ENCODE measurements at places on chromosomes 3 and 15.

DNA sequence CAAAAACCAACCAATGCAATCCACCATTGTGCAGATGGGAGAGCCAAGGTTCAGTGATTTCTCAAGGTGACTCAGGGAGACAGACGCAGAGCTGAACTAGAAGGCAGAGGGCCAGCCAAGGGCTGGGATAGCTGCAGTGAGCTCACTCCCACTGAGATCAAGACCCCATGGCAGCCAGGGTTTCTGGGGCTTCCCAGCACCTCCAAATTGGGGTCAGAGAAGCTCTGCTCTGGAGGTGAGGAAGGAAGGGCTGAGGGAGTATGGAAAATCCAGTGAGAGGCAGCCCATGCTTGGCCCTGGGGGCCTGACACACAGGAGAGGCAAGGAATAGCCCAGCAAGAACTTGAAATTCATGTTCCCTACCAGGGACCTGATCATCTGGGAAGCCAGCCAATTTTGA, 61.0 kb downstream of the ISG20 start:
- H3K27ac ChIP-seq: no peak overlapping the region
- peaks cover 12% of the 10 kb centered on the region for H3K4me1 ChIP-seq
- no peaks in the 10 kb centered on the region for H3K36me3 ChIP-seq
- no peaks in the 10 kb centered on the region for H3K27me3 ChIP-seq

DNA sequence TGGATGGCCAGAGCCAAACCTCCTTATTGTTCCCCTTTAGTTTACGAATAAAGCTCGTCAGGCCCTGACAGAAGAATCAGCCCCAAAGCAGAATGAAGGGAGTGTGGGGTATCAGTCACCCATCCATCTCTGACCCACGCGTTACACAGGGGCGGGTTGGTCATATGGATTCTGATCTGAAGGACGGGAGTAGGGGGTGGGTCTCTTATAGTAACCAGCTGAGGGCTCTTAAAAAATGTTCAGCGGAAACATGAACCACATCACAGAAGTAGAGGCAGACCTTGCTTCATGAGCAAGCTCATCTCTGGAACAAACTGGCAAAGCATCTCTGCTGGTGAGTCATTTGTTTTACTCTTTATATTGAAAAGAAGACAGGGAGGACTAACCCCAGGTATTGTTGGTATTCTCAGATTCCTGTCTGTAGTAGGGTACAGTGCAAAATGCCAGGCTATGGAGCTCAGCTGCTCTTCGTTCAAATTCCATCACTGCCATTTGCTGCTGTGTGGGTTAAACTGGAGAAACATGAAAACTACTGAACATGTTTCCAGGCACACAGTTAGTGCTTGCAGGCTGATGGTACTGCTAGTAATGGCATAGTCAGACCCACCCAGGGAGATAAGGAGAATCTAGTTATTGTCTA, at the start of gene CXCR6:
CXCR6 (plus strand) TSS at position 258 of the 640 bp plus-strand sequence. CDS start 3,018 bp downstream, outside the sequence.
- H3K4me1 ChIP-seq: no peaks in the 10 kb centered on the region
- H3K4me3 ChIP-seq: no peak within 1 kb of the TSS
- H3K27me3 ChIP-seq: no peaks in the 10 kb centered on the region
- H3K36me3 ChIP-seq: no peaks in the 10 kb centered on the region
- peak within 1 kb of the TSS; percentile 36 for H3K27ac ChIP-seq

DNA sequence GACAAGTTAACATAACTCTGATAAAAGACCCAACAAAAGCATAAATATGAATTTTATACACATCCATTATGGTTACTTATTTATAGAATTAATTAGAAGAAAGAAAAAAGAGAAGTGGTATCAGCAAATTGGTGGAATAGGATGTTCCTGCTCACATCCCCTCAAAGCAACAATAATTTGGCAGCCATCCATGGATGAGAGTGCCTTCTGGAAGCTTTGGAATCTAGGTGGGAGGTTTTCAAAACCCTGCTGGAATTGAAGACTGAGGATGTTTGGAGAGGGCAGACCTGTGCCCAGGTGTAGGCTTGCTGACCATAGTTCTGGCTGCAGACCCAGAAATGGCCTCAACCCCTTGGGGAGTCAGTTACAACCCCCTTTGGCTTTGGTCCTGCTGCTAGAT, 91.2 kb downstream of the EDEM1 start:
- no peaks in the 10 kb centered on the region for H3K27me3 ChIP-seq
- no peak overlapping the region for H3K4me3 ChIP-seq
- H3K4me1 ChIP-seq: no peaks in the 10 kb centered on the region

DNA sequence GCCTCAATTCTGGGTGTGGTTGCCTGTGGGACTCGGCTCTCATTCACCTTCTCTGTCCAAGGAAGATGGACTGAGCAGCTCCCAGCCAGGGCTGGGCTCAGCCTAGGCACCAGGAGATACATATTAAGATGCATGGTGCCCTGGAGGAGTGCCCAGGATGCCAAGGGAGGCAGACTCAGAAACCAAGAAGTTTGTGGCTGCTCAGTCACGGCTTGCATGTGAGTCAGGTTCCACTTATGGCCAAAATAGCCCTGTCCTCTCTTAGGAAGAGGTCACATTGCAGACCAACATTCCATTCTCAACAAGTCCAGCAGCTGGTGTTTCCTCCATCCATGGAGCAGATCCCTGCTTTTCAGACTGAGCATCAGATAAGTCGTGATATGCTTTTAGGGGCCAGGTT, 21.8 kb downstream of the CDCP1 start:
- no peak for DNase-seq
- H3K4me1 ChIP-seq: peaks cover 36% of the 10 kb centered on the region
- no peaks in the 10 kb centered on the region for H3K36me3 ChIP-seq

- peak; percentile 20 for DNase-seq
- H3K4me3 ChIP-seq: no peak overlapping the region
- peaks cover 20% of the 10 kb centered on the region for H3K4me1 ChIP-seq
- no peaks in the 10 kb centered on the region for H3K36me3 ChIP-seq
- H3K27me3 ChIP-seq: no peaks in the 10 kb centered on the region
Observed at GRCh38 chr3:37163262-37164015, 10.9 kb downstream of the LRRFIP2 start.

GRCh38 chr3:30421266-30421665, 185.1 kb upstream of the TGFBR2 start:
- no peaks in the 10 kb centered on the region for H3K36me3 ChIP-seq
- H3K27ac ChIP-seq: no peak overlapping the region
- H3K4me3 ChIP-seq: no peak overlapping the region

- peaks cover 40% of the 10 kb centered on the region for H3K36me3 ChIP-seq
- H3K27me3 ChIP-seq: no peaks in the 10 kb centered on the region
- H3K27ac ChIP-seq: peak overlapping the region; percentile 62
- peak; percentile 89 for DNase-seq
- H3K4me3 ChIP-seq: no peak overlapping the region
Observed at GRCh38 chr3:58164199-58164879, 46.4 kb downstream of the DNASE1L3 start.

GRCh38 chr3:133709139-133709750, 36.9 kb upstream of the TF start:
- no peak overlapping the region for H3K27ac ChIP-seq
- H3K4me3 ChIP-seq: no peak overlapping the region
- H3K27me3 ChIP-seq: peaks cover 18% of the 10 kb centered on the region
- no peaks in the 10 kb centered on the region for H3K36me3 ChIP-seq

GRCh38 chr15:94075349-94075748, 156.0 kb upstream of the MCTP2 start:
- H3K36me3 ChIP-seq: no peaks in the 10 kb centered on the region
- H3K4me1 ChIP-seq: peaks cover 17% of the 10 kb centered on the region
- no peak overlapping the region for H3K4me3 ChIP-seq
- peak; percentile 17 for DNase-seq

- no peak overlapping the region for H3K4me3 ChIP-seq
- no peaks in the 10 kb centered on the region for H3K4me1 ChIP-seq
- no peaks in the 10 kb centered on the region for H3K27me3 ChIP-seq
- H3K27ac ChIP-seq: no peak overlapping the region
- no peak for DNase-seq
- no peaks in the 10 kb centered on the region for H3K36me3 ChIP-seq
Observed at GRCh38 chr3:13219902-13220296, 146.7 kb upstream of the IQSEC1 start.

- peaks cover 14% of the 10 kb centered on the region for H3K36me3 ChIP-seq
- no peak overlapping the region for H3K4me3 ChIP-seq
- peaks cover 12% of the 10 kb centered on the region for H3K4me1 ChIP-seq
- H3K27me3 ChIP-seq: no peaks in the 10 kb centered on the region
- H3K27ac ChIP-seq: no peak overlapping the region
- no peak for DNase-seq
Observed at GRCh38 chr15:101237251-101237650, 14.6 kb downstream of the CHSY1 start.

DNA sequence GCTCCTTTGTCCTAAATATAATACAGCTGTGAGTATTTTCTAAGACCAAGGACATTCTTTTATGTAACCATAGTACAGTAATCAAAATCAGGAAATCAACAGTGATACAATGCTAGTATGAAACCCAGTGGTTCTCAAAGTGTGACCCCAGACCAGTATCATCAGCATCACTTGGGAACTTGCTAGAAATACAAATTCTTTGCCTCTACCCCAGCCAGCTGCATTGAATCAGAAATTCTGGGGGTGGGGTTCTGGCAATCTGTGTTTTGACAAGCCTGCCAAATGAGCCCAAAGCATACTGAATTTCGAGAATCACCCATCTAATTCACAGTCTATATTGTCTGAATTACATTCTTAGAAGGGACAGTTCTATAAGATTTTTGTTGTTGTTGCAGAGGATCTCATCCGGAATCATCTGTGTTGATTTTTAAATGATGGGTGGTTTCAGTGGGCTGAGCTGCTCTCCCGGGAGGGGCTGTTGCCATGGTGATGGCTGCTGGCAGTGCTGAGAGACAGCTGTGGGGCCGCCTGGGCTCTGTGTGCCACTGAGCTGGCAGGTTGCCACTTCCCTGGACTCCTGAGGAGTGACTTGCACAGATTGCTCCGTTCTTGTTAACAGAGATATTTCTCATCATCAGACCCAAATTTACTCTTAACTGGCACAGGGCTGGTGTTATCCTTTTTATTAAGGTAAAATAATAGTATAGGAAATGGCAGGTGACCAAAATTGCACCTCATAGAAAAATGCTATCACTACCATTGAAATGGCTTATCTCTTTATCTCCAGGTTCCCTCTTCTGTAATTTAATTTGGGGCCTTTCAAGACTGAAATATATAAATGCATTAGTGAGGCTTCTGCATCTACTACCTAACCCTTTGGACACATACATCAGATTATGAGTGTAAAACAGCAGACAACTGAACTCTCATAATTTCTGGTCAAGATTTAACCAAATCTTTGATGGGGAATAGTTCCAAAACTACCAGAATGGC, 56.5 kb downstream of the NEK11 start:
- peak; percentile 77 for DNase-seq
- H3K4me1 ChIP-seq: 0 out of 2 replicates have a peak, but pooled peaks cover 6% of the 10 kb centered on the region
- no peaks in the 10 kb centered on the region for H3K27me3 ChIP-seq
- H3K36me3 ChIP-seq: no peaks in the 10 kb centered on the region
- H3K27ac ChIP-seq: peak overlapping the region; percentile 99

GRCh38 chr3:51024121-51024520, 349.4 kb downstream of the DOCK3 start:
- DNase-seq: no peak
- H3K27ac ChIP-seq: no peak overlapping the region
- H3K4me3 ChIP-seq: no peak overlapping the region
- H3K4me1 ChIP-seq: no peaks in the 10 kb centered on the region

DNA sequence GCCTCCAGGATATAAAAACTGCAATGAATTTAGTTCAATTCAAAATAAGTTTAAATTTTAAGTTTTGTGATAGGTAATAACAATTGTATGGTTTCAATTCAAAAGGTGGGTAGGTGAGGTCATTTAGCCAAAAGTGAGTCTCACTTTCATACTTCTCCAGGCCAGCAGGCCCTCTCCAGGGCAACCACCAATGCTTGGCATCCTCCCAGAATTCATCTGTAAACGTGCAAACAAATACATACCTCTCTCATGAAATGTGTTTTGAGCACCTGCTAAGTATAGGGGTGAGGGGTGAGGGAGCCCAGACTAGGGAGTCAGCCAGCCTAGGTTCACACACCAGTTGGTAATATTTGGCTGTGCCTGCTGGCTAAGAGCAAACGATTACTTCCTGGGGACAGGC, 22.0 kb upstream of the RBSN start:
- H3K27ac ChIP-seq: no peak overlapping the region
- H3K27me3 ChIP-seq: no peaks in the 10 kb centered on the region
- DNase-seq: no peak
- H3K4me1 ChIP-seq: no peaks in the 10 kb centered on the region
- H3K36me3 ChIP-seq: no peaks in the 10 kb centered on the region

GRCh38 chr15:74461847-74462511, 1.0 kb upstream of the UBL7 start:
- DNase-seq: no peak
- H3K27ac ChIP-seq: peak overlapping the region; percentile 73
- no peaks in the 10 kb centered on the region for H3K27me3 ChIP-seq

- no peaks in the 10 kb centered on the region for H3K4me1 ChIP-seq
- H3K4me3 ChIP-seq: no peak overlapping the region
- H3K36me3 ChIP-seq: no peaks in the 10 kb centered on the region
- DNase-seq: no peak
- no peaks in the 10 kb centered on the region for H3K27me3 ChIP-seq
Observed at GRCh38 chr3:101156787-101157345, 163.5 kb downstream of the IMPG2 start.

DNA sequence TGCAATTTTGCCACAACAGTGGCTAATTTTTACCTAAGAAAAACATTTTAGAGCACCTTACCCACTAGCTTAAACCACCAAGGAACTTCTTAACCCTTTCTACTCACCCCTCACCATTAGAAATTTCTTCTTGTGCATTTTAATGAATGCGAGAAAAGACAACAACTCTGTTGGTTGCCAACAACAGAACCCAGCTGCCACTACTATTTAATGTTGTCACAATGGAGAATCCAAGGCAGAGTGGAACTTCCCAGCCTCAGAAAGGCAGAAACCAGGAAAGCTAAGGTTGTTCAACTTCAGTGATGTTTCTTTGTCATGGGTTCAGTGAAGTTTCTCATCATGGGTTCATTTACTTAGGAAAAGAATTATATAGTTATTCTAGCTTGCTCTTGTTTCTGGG, 325.2 kb upstream of the ARL6 start:
- H3K4me3 ChIP-seq: no peak overlapping the region
- H3K27me3 ChIP-seq: no peaks in the 10 kb centered on the region
- H3K27ac ChIP-seq: no peak overlapping the region
- H3K4me1 ChIP-seq: no peaks in the 10 kb centered on the region

DNA sequence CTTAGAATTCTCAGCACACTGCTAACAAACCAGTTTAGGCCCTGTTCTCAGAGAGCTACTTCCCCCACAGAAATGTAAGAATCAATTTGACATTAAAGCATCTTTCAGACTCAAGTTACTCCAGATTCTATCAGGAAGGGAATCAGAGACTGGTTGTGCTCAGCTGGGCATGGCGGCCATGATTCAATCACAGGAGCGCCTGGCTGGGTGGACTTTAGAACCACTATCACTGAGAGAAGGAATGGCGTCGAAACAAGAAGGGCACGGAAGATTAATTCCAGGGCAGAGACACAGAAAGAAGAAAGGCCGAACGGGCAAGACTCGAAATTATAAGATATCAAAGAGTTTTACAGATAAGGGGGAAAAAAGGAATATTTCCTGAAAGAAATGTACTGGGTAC, 6.2 kb downstream of the TNIK start:
- no peak overlapping the region for H3K4me3 ChIP-seq
- H3K36me3 ChIP-seq: no peaks in the 10 kb centered on the region
- H3K4me1 ChIP-seq: no peaks in the 10 kb centered on the region
- peak; percentile 27 for DNase-seq
- H3K27me3 ChIP-seq: no peaks in the 10 kb centered on the region

- DNase-seq: no peak
- no peak overlapping the region for H3K27ac ChIP-seq
- H3K4me3 ChIP-seq: no peak overlapping the region
- H3K36me3 ChIP-seq: no peaks in the 10 kb centered on the region
Observed at GRCh38 chr15:52080031-52080430, 32.5 kb downstream of the BCL2L10 start.
